ENCODE measurements at places on chromosomes 5 and 9. TPM values are rescaled to one million over a fixed set of nuclear protein-coding genes. Genes with fewer than 3 reads are reported as not detected.

TAF11L10 gene
- not detected for total RNA-seq

STKLD1 gene
- not detected for total RNA-seq

LHX6 gene
- 2.2 TPM for total RNA-seq

OMD gene
- 10.2 TPM for total RNA-seq

NR5A1 gene
- not detected for total RNA-seq

BARHL1 gene
- total RNA-seq = not detected

CCT5 gene
- 258 TPM for total RNA-seq

GLRA1 gene
- total RNA-seq = not detected

NR2F1-AS1 gene
- 31.0 TPM for total RNA-seq

P4HA2 gene
- total RNA-seq = 29.5 TPM

GAS1 gene
- total RNA-seq = 328 TPM

PHF24 gene
- total RNA-seq = 0.28 TPM

BHMT2 gene
- 20.8 TPM for total RNA-seq

PTPN3 gene
- 14.6 TPM for total RNA-seq

IL13 gene
- total RNA-seq = not detected

INSL6 gene
- total RNA-seq = not detected

LCN15 gene
- not detected for total RNA-seq

EQTN gene
- total RNA-seq = not detected

TYRP1 gene
- not detected for total RNA-seq

PCDHA13 gene
- 1.2 TPM for total RNA-seq

SHOC1 gene
- not detected for total RNA-seq

PCDHGC4 gene
- 1.5 TPM for total RNA-seq

NEUROG1 gene
- total RNA-seq = not detected

MRPS30 gene
- total RNA-seq = 60.8 TPM

OBP2B gene
- total RNA-seq = not detected

PIP5K1B gene
- total RNA-seq = 14.3 TPM

TRIM32 gene
- 22.4 TPM for total RNA-seq

PRUNE2 gene
- 13.1 TPM for total RNA-seq

ZBTB26 gene
- total RNA-seq = 3.6 TPM

TOR1A gene
- 43.8 TPM for total RNA-seq

PCDHGB6 gene
- 7.2 TPM for total RNA-seq

SLC28A3 gene
- total RNA-seq = 4.8 TPM

RNF38 gene
- total RNA-seq = 22.3 TPM

GABBR2 gene
- total RNA-seq = not detected

LOX gene
- 29.3 TPM for total RNA-seq

MAT2B gene
- 25.7 TPM for total RNA-seq

CDX1 gene
- not detected for total RNA-seq

DNAI1 gene
- not detected for total RNA-seq

NKD2 gene
- total RNA-seq = 7.1 TPM

MYOT gene
- total RNA-seq = not detected

NMUR2 gene
- not detected for total RNA-seq

ATP6V1G1 gene
- total RNA-seq = 144 TPM

CAVIN4 gene
- total RNA-seq = 0.31 TPM

All from omental fat pad (tissue), 4 donors.